RCC 7860 (cell line): ENCODE measurements at places on chromosomes 1 and 21.

DNA sequence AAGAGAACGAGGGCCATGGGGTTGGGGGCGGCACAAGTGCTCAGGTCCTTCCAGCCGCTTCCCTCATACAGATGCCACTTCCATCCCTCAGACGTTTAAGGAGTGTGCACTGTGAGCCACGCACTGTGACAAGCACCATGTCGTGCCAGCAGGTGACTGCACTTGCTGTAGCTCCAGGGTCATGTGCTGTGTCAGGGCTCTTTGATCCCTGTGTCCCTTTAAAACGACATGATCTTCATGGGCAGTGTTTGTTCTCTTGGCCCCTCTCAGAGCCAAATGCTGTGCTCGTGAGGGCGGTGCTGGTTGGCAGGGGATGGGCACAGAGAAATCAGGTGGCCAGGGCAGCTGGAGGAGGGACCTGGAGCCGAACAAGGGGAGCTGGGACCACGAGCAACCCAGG is 19.9 kb downstream of the IL10RB start:
- DNase-seq: no peak

GRCh38 chr1:156751451-156751756 is at the start of gene HDGF:
Gene HDGF (minus strand): TSS chr1:156751675. CDS start chr1:156751429, 246 bp downstream.
- DNase-seq: no peak

DNA sequence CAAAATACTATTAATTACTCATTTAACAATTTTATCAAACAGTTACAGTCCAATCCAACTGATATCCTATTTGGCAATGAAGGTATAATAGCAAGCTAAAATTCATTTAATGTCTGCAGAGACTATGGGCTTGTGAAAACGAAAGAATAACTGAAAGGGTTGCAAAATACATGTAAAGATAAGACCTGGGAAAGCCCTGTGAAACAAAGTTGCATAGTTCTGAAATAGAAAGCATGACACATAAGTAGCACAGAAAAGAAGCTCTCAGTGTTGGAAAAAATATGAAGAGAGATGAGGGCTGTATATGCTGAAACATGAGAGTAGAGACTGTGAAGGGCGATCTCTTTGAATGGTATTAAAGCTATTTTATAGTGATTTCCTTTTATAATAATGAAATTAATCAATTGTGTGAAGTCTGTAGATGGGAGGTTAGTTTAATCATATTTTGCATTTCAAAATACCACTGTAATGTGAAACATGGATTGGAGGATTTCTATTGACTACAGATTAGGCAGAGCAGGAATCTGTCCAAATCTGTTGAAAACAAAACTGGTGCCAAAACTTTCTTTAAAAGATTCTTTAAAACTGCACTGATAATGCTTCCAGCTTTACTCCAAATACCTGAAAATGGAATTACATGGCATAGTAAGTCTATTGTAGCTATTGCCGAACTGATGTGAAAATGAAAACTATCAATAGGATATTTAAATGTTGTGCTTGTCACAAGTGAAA is 1518.9 kb upstream of the B3GALT2 start:
- no peak for DNase-seq

- DNase-seq: no peak
These were observed 6.8 kb downstream of the CD52 start for GRCh38 chr1:26324550-26324949.

DNA sequence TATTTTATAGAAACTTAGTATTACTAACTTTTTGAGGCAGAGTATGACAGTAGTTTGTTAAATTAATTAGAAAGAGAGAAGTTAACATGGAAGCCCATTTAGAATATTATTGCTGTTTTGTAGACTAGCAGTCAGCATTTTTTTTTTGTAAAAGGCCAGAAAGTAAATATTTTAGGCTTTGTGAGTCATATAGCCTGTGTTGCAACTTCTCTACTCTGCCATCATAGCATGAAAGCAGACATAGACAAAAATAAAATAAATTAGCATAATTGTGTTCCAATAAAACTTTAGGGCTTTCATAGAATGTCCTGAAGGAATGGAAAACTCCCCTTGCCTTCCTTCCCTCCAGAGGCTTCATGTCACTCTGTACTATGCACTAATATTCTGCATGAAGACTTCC is 12.3 kb upstream of the RGS4 start:
- no peak for DNase-seq

DNA sequence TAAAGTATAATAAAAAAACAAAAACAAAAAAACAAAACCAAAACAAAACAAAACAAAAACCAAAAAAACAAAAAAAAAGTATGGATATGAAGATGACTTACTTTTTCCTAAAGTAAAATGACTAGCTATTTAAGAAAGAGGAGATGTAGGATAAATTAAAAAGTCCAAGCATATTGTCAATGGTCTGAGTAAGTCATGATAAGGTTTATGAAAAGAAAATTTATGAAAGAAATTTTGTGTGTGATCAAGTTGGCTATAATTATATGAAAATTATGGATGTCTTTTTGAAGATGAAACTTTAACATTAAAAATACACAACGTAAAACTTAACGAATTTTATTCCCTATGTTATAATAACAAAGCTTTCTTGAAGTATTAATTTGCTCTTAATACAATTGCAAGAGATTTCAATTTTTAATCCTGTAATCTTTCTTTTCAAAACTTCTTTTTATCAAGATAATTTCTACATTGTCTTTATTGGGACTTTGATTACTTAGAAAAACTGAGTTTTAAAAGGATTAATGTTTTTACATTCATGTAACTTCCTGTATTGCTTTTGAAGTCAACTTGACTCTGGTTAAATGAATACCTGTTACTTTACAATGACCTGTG is 200.9 kb upstream of the IVNS1ABP start:
- DNase-seq: no peak

GRCh38 chr1:210159211-210159610 is 73.4 kb upstream of the SERTAD4 start:
- DNase-seq: no peak

DNA sequence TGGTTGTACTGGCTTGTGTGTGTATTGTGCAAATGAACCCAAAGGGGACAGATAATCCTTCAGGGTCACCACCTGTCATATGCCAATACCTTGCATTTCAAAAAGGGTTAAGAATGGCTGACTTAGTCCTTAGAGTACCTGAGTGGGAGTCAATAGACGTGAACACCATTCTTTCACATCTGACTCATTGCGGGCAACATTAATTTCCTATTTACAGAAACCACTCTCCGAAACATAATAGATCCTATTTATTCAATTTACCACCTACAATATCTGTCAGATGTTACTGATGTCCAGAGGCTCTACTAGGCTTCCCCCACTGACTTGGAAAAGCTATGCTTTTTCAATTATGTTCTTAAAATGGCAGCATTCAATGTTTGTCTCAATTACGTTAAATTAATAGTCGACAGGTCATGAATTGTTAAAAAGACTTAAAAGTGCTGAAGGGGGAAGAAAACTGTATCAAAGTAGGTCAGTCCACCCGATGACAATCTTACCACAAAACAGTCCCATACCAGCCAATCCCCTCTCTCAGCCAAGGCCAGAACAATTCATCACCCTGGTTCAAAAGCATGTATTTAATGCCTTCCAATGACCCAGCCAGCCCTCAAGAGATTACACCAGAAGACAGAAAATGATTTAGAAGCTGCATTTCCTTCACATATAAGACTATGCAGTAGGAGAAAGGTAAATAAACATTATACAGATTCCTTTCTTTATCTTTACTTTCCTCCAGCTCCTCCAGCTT is 48.6 kb upstream of the PLA2G2C start:
- no peak for DNase-seq

- DNase-seq: peak; percentile 57
These were observed 7.1 kb upstream of the MATN1 start for GRCh38 chr1:30730346-30731108.

DNA sequence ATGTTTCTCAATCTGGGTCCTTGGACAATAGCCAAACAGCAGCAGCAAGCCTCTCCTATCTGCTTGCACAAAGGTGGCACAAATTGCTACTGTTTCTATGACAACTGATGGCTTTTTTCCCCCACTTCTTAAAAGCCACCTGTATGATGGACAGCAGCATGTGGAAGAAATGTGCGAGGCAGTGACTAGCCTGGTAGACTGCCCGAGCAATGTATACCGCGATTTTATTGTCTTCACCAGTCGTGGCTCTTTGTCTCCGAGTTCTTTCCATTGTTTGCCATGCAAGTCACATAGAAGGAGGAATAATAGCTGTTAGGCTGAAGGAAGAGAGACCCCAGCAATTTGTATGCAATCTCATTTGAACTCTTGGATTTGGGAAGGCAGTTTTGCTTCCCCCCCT is 79.4 kb downstream of the S1PR1 start:
- DNase-seq: no peak

GRCh38 chr1:1225238-1225845 is 6.5 kb downstream of the SDF4 start:
- no peak for DNase-seq

GRCh38 chr1:104402178-104402577 is 652.5 kb downstream of the AMY1C start:
- DNase-seq: no peak

- DNase-seq: peak; percentile 53
These were observed 49.8 kb downstream of the ACOT7 start for GRCh38 chr1:6343506-6344405.

DNA sequence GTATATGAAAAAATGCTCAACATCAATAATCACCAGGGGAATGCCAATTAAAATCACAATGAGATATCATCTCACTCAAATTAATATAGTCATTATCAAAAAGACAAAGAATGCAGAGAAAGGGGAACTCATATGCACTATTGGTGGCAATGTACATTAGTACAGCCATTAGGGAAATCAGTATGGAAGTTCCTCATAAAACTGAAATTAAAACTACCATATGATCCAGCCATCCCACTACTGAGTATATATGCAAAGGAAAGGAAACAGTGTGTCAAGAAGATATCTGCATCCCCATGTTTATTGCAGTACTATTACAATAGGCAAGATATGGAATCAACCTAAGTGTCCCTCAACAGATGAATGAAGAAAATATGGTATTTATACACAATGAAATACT is 32.1 kb upstream of the TEKT2 start:
- DNase-seq: no peak

DNA sequence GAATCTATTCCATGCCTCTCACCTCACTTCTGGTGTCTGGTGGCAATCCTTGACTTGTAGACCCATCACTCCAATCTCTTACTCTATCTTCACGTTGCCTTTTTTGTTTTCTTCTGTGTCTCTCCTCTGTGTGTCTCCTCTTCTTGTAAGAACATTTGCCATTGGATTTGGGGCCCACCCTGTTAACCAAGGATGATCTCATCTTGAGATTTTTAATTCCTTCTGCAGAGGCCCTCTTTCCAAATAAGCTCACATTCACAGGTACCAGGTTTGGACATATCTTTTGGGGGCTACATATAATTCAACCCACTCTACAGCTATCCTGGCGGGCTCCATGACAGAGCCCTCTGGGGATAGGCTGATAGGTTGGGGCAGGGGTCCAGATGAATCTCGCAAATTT is 55.8 kb downstream of the UBE2T start:
- DNase-seq: no peak

GRCh38 chr21:46297338-46298271 is 11.5 kb downstream of the YBEY start:
- DNase-seq: no peak

DNA sequence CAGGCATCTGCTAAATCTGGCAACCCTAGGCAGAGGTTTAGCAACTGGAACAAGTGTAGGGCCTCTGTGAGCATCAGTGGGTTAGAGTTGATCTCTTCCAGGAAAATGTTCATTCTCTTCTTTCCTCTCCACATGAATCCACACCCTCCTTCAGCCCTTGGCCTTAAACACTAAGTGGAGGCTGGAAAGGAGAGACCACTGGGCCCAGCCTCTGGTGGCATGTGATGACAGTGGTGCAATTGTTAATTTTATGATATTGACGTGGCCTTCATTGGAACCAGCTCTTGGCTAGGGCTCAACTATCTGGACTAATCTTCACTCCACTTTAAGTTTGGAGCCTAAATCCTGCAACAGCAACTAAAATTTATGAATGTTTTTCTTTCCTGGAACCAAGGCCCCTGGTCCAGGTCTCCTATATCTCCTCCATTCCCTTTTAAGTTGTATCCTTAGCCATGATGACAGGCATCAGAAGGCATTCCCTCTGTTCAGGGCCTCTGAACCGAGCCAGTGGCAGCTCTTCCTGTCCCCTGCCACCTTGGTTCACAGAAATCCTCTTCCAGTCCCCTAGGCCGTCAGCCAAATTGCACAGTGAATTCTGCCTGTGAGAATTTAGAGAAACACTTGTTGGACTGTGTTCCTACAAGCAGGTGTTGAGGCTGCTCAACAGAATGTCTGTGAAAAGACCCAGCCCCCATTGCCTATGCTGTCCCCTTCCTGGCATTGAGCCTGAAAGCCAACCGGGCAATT is 132.2 kb downstream of the PSMG1 start:
- DNase-seq: no peak

DNA sequence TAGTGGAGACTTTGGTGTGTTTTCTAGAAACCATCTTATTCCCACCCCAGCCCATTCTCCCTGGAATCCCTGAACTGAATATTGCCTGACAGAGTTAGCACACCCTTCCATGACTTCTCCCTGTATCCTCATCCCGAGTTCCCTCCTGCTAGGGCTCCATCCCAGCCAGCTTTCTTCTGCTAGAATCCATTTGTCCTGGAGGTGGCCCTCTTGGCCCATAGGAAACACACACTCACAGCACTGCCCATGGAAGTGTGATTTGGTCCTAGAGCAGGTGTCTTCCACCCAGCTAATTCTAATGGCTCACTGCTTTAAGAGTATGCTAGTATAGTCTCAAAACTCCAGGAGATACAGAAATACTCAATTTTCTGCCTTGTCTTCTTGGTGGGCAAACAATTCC is 4.1 kb downstream of the KRTAP15-1 start:
- no peak for DNase-seq

GRCh38 chr1:49626472-49626871 is 397.3 kb downstream of the AGBL4 start:
- no peak for DNase-seq

DNA sequence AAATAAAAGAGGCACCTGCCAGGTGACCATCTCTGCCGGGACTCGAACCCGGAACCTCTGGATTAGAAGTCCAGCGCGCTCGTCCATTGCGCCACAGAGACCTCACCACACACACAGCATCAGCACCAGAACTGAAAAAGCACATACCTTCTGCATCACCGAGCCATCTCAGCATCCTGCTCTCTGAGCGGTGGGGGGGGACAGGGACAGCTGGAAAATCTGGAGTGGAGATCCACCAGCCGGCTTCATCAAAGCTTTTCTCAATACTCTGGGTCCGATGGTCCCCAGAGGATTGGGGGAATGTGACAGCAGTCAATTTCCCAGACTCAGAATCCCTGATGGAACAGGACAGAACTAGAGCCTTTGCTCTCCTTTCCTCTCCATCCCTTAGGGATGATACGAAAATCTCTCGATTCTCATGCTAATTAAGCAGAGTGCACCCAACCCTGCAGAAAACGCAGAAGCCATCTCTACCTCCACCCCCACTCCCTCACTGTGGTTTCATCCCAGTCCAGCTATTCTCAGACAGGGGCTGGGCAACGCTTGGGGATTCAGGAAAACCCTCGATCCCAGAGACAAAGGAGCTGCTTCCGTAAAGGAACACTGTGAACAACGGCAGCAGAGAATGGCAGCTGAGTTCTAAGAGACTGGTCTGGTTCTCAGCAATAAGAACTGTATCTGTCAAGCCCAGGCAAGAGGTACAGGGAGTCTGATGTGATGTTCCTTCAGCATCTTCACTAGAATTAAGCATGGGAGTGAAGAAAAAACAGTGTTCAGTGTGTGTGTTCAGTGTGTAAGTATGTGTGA is 29.6 kb upstream of the CADM3 start:
- DNase-seq: peak; percentile 38

GRCh38 chr1:11501491-11501897 is 22.5 kb downstream of the DISP3 start:
- DNase-seq: no peak
